Activated naive CD4-positive, alpha-beta T cell treated with anti-CD3 and anti-CD28 coated beads, Interleukin-2, amount 10 ng/mL, durations not matched to agents 7 days and 5 days (primary cell): ENCODE measurements at places on chromosomes 3 and 15.

DNA sequence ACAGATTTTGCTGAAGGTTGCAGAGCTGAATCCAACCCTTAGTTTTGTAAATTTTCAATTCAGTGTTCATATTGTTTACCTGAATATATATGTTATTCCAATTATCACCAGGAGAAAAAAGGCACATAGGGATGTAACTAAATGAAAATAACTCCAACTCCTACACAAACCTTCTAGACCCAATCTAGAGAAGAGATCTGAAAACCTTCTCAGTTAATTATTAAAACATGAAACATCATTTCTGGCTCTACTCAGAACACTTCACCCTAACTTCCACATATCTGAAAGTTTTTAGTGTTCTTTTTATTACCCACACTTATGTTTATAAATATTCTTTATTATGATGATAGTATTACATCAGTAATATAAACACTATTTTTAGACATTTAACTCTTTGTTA lies 76.6 kb downstream of the LRRFIP2 start:
- no peak for DNase-seq

DNA sequence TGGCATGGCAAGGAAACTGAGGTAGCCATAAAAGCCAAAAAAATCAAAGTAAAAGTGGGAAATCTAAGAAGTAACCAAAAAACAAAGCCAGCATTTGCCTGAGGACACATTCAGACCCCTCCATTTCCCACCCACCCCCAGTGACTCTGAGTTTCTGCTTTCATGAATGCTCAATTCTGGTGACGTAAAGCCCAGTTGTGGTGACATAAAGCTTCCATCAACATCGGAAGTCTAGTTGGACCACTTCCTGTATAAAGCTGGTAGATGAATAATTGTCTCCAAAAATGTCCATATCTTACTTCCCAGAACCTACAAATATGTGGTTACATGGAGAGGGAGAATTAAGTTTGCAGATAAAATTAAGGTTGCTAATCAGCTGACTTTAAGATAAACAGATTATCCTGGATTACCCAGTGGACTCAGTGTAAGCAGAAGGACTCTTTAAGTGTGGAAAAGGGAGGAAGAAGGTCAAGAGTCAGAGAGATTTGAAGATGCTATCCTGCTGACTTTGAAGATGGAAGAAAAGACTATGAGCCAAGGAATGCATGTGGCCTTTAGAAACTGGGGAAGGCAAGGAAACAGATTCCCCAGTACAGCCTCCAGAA lies 62.0 kb upstream of the ST3GAL6 start:
- DNase-seq: no peak

GRCh38 chr3:29757054-29757777 lies 476.3 kb downstream of the RBMS3 start:
- DNase-seq: no peak

DNA sequence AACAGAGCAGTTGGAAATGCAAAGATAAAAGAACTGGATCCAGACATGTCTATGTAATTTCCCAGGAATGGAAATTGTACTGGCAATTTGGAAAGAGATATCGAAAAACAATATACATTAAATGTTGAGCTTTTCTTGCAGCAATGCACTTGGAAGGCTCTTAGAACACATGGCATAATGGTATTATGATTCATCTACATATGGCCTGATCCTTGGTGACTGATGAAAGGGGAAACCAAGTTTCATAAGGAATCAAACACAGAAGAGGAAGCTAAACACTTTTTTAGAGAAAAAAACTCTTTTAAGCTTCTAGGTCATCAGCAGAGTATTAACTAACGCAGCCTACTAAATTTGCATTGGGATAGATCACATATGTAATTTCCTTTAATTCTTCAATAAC lies 12.4 kb upstream of the GREM1 start:
- no peak for DNase-seq

- DNase-seq: no peak
Measured at GRCh38 chr3:108569336-108569735, 19.9 kb downstream of the CIP2A start.

- DNase-seq: no peak
Measured at GRCh38 chr3:16960125-16960524, 75.4 kb downstream of the PLCL2 start.

DNA sequence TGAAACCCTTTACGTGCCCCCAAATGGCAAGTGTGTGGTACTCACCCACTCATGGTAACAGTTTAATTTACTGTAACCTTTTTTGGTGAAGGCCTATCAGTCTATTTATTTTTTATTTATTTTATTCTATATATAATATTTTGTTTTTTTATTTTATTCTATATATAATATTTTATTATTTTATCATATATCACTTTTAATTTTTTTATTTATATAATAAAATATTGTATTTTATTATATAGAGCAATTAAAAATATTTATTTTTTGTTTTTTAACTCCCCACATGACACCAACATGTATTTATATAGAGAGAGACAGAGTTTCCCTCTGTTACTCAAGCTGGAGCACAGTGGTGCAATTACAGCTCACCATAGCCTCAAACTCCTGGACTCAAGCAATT lies 41.4 kb downstream of the SLC28A1 start:
- no peak for DNase-seq

DNA sequence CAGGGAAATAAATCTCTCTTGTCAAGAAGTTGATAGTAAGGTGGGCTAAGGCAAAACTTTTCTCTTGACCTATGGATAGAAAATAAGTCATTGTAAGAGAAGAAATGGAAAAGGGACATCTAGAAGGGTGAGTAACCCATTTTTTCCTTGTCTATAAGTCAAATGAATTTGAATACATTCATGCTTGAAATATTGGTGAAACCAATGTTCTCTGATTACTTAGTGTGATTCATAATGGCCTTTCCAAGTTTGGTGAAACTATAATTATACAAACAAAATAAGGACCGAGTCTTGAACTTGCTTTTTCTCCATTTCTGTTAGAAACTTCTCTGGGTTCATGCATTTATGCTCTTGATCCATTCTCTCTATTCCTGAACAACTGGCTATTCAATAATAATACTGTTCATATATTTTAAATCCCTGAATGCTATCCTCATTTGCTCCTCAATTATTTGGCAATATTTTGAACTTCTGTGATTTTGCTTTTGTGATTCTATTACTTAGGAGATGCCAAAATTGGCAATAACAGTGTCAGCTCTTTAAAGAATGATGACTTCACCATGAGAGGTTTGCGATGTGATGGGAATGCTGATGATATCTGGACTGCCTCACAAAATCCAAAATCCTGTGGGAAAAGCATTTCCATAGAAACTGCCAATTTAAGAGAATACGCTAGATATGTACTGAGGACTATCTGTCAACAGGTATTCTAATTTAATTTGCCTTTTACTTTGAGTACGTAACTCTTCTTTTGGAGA lies 12.3 kb downstream of the P2RY12 start:
- no peak for DNase-seq

DNA sequence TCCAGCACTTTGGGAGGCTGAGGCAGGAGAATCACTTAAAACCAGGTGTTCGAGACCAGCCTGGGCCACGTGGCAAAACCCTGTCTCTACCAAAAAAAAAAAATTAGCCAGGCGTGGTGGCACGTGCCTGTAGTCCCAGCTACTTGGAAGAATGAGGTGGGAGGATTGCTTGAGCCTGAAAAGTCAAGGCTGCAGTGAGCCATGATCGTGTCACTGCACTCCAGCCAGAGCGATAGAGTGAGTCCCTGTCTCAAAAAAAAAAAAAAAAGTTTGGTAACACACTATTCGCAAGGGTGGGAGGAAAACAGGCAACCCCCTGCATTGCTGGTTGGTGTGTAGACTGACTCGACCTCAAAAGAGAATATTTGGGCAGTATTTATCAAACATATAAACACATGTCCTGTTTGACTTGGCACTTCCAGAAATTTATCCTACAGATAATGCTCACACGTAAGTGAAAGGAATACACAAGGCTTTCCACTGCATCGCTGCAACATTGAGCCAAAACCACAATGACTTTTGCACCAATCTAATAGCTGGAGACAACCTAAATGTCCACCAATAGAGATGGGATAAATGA lies 3.1 kb upstream of the ANPEP start:
- no peak for DNase-seq

DNA sequence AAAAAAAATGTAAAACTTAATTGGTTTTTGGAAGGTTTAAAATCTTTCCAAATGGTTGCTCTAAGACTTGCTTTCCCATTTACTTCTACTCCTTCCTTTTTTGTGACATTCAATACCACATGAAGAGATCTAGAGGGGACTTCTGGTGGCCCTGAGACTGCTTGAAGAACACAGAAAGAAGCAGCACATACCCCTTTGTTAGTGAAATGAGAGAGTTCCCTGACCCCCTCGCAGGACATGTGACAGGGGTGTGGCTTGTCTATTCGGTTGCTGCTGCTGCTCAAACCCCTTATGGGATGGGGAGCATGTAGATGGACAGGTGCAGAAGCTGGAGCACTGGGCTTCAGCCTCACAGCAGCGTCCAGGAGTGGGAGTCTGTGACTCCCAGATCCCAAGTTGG lies 71.0 kb downstream of the ZMAT3 start:
- no peak for DNase-seq

GRCh38 chr3:183447206-183448001 lies 19.0 kb upstream of the MCF2L2 start:
- peak; percentile 88 for DNase-seq

GRCh38 chr15:59794229-59794886 lies 105.2 kb upstream of the BNIP2 start:
- no peak for DNase-seq

DNA sequence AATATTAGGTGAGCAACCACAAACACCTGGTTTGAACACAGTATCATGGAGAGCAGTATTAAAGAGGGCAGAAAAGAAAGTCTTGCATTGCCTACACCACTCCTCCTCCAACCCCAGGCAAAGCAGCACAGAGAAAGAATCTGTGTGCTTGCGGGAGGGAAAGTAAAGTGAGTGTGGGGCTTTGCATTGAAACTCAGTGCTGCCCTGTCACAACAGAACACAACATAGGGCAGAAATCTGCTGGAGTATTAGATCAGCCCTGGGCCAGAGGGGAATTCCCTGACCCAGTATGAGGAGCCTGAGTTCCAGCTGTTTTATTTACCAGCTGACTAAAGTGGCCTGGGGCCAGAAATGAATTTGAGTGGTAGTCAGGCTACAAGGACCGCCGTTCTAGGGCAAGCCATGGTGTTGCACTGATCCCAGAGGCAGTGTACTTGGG lies 75.5 kb downstream of the SPATA16 start:
- DNase-seq: no peak

GRCh38 chr3:197068077-197068476 lies 38.5 kb upstream of the MELTF start:
- no peak for DNase-seq

DNA sequence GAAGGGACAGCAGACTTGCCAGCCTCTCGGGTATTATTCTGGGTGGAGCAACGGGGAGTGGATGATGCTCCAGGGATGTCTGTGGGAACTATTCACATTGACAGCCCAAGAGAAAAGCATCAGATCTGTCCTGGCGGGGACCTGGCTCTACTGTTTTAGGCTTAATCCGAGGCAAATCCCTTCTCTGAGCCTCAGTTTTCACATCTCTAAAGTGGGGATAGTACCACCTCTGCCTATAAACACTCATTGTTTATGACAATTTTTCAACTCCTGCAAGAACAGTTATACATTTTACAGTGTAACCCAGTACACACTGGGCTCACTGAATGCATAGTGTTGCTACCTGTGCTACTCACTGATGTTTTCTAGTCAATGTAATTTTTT lies 9.3 kb downstream of the PDIA5 start:
- DNase-seq: no peak

- no peak for DNase-seq
Measured at GRCh38 chr15:64697911-64698369, 77.4 kb downstream of the RBPMS2 start.

DNA sequence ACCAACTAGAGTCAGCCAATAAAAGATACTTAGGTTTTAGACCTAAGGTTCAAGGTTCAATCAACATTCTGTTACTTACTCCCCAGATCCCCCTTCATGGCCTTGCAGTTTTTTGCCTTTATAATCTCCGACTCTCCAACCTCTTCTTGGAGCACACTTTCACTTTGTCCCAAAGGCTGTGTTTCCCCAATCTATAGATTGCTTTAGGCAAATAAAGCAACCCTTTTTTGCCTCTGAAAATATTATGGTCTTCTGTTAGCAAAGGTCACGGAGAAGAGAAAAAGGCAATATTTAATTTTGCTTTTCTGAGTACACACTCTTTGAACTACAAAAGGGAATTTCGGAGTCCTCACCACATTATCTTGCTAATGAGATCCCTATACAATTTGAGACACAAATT lies 268.1 kb downstream of the PLOD2 start:
- DNase-seq: no peak

DNA sequence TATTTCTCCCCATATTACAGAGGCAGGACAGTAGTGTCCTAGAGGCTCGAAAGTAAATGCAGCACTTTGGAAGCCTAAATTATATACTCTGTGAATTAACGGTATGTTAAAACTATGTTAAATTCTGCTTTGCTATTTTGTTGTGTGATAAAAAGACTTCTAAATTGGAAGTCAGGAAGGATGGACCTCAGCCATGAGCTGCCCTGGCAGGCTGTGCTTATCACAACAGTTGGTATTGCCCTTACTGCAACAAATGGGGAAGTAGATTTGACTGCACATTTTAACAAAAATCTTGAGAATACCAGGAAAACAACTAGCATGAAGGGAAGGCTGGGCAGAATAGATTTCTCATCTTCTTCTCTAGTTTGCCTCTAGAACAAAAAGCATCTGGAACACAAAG lies 706.6 kb downstream of the SI start:
- DNase-seq: no peak

- DNase-seq: no peak
Measured at GRCh38 chr15:31148297-31149087, 47.0 kb upstream of the TRPM1 start.

GRCh38 chr3:154085799-154086198 lies 35.4 kb upstream of the ARHGEF26 start:
- DNase-seq: no peak

- DNase-seq: no peak
Measured at GRCh38 chr15:94843060-94843459, 611.7 kb downstream of the MCTP2 start.

GRCh38 chr15:68536331-68537095 lies 42.3 kb upstream of the CORO2B start:
- DNase-seq: no peak

GRCh38 chr3:129549805-129550204 lies 6.8 kb downstream of the H1-8 start:
- DNase-seq: no peak

DNA sequence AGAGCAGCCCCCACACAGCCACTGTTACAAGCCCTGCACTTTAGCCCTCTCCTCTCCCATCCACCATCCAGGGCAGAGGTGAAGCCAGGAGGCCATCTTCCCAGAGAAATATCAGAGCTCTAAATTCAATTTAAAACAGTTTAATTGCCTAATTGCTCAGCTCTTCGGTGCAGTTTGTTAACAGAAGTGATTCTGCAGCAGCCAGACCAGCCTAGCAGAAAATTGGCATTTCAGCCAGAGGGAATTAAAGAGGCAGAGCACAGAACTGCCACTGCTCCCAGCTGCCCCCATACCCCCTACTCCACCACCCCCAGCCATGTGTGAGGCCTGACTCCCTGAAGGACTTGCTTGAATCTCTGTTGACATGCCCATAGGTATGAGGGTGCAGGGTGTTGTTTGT lies 38.5 kb downstream of the TPRA1 start:
- no peak for DNase-seq
